ENCODE measurements at places on chromosomes 13 and 19. TPM values are rescaled to one million over a fixed set of nuclear protein-coding genes. Genes with fewer than 3 reads are reported as not detected.

The ANGPTL8 gene
- not detected for total RNA-seq

The PRR22 gene
- total RNA-seq = 0.57 TPM

The CLEC17A gene
- not detected for total RNA-seq

The TTC9B gene
- not detected for total RNA-seq

The PSG11 gene
- total RNA-seq = not detected

The DAND5 gene
- not detected for total RNA-seq

The SIGLEC9 gene
- total RNA-seq = not detected

The GPR180 gene
- total RNA-seq = 9.1 TPM

The KLHL1 gene
- not detected for total RNA-seq

The SLC25A41 gene
- total RNA-seq = 0.33 TPM

The PRSS57 gene
- total RNA-seq = not detected

The CKM gene
- not detected for total RNA-seq

The DACT3 gene
- total RNA-seq = 0.57 TPM

The SIGLEC12 gene
- not detected for total RNA-seq

The ADM5 gene
- total RNA-seq = 0.98 TPM
